Activated naive CD4-positive, alpha-beta T cell treated with anti-CD3 and anti-CD28 coated beads, Interleukin-2, amount 50 U/mL, for 72 hours (primary cell): ENCODE measurements at places on chromosomes 5 and 9. TPM values are rescaled to one million over a fixed set of nuclear protein-coding genes. Genes with fewer than 3 reads are reported as not detected.

Gene CACNA1B
- total RNA-seq, result 0.04 TPM

Gene PWWP2A
- total RNA-seq, result 17.3 TPM

Gene WWC1
- 1.9 TPM for total RNA-seq

GRCh38 chr9:78438211-78438610, 141.3 kb downstream of the PSAT1 start:
- no peak for DNase-seq

- no peak for DNase-seq
These were observed 480.0 kb downstream of the TAF11L14 start for GRCh38 chr5:18114151-18114757.

DNA sequence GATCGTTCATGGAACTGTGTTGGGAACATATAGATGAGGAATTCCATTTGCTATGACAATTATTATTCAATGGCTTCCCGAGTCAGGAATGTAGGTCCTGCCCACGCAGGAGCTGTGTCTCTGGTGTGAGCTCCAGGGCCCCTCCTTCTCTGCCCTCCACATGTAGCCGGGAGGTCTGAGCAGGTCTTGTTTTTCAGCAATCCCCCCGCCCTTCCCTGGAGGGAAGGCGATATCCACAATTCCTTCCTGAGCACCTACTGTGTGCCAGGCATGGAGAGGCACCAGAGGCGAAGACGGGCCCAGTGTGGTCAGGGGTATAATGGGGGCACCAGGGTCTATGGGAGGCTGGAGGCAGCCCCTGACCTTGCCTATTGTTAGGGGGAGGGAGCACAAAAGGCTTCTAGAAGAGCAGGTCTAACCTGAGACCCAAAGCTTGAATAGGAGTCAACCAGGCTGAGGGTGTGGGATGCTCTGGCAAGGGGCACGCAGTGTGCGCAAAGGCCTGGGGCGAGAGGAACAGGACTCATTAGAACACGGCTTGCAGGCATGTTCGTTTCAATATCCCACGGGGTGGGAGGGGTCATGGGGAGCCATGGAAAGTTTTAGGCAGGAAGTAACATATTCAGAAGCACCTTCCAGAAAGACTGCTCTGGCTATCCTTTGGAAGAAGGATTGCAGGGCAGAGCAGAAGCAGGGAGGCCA, 154.9 kb downstream of the C9orf50 start:
- no peak for DNase-seq

DNA sequence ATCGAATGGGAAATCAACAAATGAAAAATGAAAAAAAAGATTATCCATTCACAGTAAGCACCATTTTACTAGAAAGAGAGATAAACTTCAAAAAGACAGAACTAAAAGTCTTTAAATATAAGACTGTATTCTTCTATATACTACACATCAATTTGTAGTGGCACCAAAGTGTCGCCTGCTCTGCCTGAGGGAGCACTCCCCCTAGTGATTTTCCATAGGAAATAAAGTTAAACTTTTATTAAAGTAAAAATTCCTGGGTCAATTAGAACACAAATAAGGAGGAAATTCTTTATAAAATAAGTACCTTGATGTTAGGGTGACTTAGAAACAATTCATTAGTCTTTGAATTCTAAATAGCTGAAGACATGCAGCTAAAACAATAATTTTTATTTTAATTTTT, 9.7 kb downstream of the RAD1 start:
- no peak for DNase-seq

DNA sequence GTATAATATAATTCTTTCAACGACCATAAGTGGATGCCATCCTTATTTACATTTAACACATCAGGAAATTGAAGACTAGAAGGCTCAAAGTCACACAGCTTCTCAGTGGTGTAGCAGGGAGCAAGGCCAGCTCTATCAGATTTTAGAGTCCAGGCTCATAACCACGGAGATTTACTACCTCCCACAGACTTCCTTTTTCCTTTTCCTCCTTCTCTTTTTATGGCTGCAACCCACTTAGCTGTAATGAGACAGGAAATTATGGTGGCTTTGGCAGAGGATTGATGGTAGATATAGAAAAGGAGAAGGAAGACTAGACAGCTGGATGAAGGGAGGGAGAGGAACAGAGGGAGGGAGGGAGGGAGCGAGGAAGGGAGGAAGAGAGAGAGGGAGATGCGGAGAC, 47.4 kb downstream of the SPEF2 start:
- no peak for DNase-seq
